Stimulated activated CD8-positive, alpha-beta memory T cell treated with anti-CD3 and anti-CD28 coated beads, Interleukin-7, amount 100 ng/mL, for 1 hour (primary cell): ENCODE measurements at places on chromosomes 2 and 18.

GRCh38 chr2:125526093-125526492 lies 1129.9 kb upstream of the GYPC start:
- no peak for DNase-seq

DNA sequence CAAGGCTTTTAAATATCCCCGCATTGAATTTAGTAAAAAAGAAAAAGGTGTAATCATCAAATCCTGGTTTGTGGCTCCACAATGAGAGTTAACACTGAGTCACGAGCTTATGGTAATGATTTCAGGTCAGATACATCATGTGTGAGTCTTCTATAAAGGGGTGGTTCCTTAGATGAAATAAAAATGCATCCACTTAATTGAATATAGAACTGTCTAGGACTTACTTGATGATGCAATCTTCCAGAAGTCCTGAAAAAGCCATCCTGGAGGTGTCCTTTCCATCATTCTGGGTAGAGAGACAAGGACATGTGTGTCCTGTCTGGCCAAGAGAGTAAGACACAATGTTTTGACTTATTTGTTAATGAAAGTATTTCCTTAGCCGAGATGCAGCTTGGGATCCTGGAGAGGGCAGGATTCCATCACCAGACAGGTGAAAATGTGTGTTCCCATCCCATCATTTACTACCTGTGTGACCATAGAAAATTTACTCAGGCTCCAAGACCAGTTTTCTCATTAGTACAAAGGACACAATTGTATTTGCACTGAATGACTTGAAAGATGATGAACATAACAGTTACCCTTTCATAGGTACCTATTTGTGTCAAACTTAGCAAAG lies 1539.8 kb upstream of the PIK3C3 start:
- DNase-seq: no peak

GRCh38 chr18:7261199-7261598 lies 30.3 kb downstream of the LRRC30 start:
- DNase-seq: no peak

DNA sequence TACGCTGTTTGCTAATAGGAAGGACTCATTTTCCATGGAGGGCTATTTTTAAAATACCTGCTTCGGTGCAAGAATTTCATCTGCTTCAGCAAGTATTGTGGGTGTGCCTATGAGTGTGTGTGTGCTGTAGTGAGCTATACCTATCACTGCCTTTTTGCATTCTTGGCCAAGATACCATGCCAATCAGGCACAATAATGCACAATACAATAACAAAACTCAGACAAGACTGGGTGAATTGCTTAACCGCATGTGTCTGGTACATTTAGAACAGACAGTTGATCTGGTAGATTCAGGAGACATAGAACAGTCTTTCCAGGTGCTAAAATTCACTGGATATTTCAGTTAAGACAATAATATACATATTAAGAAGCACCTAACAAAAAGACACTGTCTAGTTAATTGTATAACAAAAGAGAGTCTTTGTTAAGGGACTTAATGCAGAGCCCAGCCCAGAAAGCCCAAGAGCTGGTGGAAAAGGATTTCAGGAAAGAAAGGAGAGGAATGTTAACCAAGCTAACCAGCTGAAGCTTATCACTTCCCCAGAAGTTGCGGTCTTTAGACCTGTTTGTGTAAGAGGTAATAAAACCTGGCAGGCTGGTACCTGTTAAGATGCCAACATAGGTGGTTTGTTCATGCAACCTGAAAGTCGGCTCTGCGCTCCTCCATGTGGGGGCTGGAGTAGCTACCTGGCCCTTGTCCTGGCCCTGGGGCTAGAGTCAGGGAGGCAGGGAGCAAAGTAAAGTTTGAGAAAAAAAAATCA lies 153.3 kb upstream of the RBMS1 start:
- no peak for DNase-seq
